Lower leg skin (tissue), 4 donors: ENCODE measurements at places on chromosomes 2 and 18. TPM values are rescaled to one million over a fixed set of nuclear protein-coding genes. Genes with fewer than 3 reads are reported as not detected.

Gene CBLN2
- 0.45 TPM for total RNA-seq

Gene SLC23A3
- 0.10 TPM for total RNA-seq

Gene FNDC4
- total RNA-seq: 6.8 TPM

Gene FIGN
- total RNA-seq: 1.8 TPM
